Osteoblast (primary cell): ENCODE measurements at places on chromosomes 4 and X. TPM values are rescaled to one million over a fixed set of nuclear protein-coding genes. Genes with fewer than 3 reads are reported as not detected.

CYLC1 gene
- not detected in 2 replicates for total RNA-seq

- DNase-seq: peak; percentile 76
These were observed 33.4 kb downstream of the NELFA start for GRCh38 chr4:1975391-1975801.

CDKL2 gene
- total RNA-seq: 0.72 and 0.88 TPM in 2 replicates

- peak; percentile 85 for DNase-seq
These were observed 9.0 kb upstream of the IGFBP7 start for GRCh38 chr4:57119054-57119651.

- DNase-seq: no peak
These were observed 158.8 kb upstream of the FAM47C start for GRCh38 chrX:36849407-36849806.

SSX7 gene
- total RNA-seq: not detected in 2 replicates

DNA sequence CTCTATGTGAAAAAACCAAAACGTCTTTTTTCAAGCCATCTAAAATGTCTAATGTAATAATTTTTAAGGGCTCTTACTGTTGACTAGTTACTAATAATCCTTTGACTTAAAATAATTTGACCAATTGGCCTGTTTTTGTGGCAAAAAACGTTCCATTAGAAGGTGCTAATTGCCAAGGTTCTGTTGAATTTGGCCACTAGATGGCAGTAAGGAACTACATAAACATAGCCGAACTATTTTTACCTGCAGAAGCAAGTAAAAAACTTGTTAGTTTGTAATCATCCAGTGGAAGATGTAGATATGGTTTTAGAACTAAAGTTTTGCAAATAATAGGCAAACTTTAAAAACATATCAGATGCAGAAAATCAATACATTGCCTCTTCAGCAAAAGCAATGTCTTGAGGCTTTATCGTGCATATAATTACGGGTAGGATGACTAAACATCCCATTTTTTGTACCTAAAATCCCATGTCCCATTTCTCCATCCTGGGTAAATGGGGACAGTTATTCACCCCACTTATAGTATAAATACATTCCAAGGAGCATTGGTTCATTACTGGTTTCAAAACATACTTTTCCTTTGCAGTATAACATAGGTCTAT, 57.6 kb downstream of the PROM1 start:
- DNase-seq: no peak

GRCh38 chr4:55435141-55435841, 39.5 kb downstream of the TMEM165 start:
- no peak for DNase-seq

- no peak for DNase-seq
These were observed 4.9 kb downstream of the DCAF16 start for GRCh38 chr4:17805580-17806155.

RNF128 gene
- 0.59 and 0.72 TPM in 2 replicates for total RNA-seq

GRCh38 chr4:152887981-152888380, 48.1 kb upstream of the FHDC1 start:
- DNase-seq: no peak

PLXNB3 gene
- 2.7 and 4.3 TPM in 2 replicates for total RNA-seq

COPS4 gene
- 79.3 TPM in 2 replicates for total RNA-seq

DNA sequence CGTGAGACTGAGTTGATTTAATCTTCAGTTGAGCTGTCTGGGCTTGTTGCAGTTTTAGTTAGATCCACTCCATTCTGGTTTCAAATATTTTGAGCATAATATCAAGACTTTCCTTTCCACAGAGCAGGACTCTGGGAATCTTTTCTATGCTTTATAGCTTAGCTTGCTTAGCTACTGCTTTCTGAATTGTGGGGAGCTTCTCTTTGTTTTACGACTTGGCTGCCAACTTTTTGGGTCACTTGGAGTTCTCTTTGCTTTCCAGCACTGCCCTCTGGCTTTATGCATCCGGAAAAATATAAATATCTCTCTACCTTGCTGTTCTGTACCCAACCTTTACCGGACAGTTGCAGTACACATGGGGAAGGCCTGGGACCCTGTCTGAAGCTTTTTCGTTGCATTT, 292.1 kb downstream of the STIM2 start:
- no peak for DNase-seq

IGFBP7 gene
- 680 and 715 TPM in 2 replicates for total RNA-seq

- no peak for DNase-seq
These were observed 60.6 kb downstream of the OPHN1 start for GRCh38 chrX:68372665-68373064.

C1QTNF7 gene
- under 0.01 and 0.72 TPM in 2 replicates for total RNA-seq

AWAT2 gene
- not detected in 2 replicates for total RNA-seq

GRCh38 chr4:23889814-23890341, at the start of gene PPARGC1A:
PPARGC1A (minus strand) TSS chr4:23890047; CDS start chr4:23889957, 90 bp downstream.
- DNase-seq: peak; percentile 43

ANK2 gene
- 68.4 and 79.6 TPM in 2 replicates for total RNA-seq

DNA sequence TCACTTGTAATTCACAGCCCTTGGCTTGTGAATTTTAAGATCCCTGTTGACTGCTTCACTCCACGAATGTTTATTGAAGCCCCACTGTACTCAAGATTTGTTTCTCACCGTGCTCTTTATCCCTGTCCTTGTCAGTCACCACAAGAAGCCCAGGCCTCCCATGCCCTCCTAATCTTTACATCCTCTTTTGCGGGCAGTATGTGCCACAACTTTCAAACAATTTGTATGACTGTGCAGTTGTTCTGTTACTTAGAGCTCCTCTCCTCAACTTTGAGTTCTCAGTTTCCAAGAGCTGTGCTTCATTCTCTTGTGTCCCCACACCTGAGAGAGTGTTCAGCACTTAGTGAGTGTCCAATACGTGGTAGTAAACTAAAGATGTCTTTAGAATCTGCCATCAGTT, 467.7 kb downstream of the NKX6-1 start:
- DNase-seq: no peak

MAPK10 gene
- total RNA-seq: 12.1 and 13.0 TPM in 2 replicates

PFKFB1 gene
- total RNA-seq: not detected in 2 replicates

DIPK2B gene
- total RNA-seq: not detected in 2 replicates

GABRG1 gene
- not detected in 2 replicates for total RNA-seq

GRCh38 chrX:25337841-25338240, 322.1 kb upstream of the ARX start:
- DNase-seq: no peak

DNA sequence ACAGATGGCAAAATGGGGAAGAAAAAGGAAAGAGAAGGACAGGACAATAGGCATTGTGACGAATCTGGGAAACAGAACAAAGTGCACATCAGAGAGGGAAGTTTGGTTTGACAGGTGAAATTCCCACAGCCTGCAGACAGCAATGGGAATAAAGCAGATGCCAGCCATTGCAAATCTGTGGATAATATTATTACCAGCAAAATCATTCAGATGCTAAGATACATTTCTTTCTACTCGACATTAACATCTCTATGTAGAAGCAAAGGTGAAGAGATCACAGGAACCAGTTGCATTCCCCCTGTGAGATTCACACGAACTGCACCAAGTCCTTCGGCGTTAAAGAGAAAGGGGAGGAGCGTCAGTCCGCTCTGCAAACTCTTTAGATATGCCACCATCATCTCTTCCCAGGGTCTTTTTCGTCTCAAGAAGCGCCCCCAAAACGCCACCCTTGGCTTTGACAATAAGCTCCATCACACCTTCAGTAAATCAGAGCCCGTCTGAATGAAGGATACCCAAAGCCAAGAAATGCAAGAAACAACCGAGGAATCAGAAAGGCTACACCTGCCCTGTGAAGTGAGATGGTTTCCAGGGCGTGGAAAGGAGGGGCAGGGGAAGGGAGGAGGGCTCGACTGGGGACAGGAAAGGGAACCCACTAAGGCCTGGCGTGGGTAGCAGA, 1.9 kb downstream of the NEUROG2 start:
- peak; percentile 86 for DNase-seq

IQSEC2 gene
- 10.1 and 14.7 TPM in 2 replicates for total RNA-seq

GRCh38 chr4:13539047-13539618, 5.2 kb downstream of the NKX3-2 start:
- peak; percentile 85 for DNase-seq

- no peak for DNase-seq
These were observed 97.8 kb downstream of the KDR start for GRCh38 chr4:55027596-55027995.

P2RY4 gene
- under 0.01 and 0.29 TPM in 2 replicates for total RNA-seq

DNA sequence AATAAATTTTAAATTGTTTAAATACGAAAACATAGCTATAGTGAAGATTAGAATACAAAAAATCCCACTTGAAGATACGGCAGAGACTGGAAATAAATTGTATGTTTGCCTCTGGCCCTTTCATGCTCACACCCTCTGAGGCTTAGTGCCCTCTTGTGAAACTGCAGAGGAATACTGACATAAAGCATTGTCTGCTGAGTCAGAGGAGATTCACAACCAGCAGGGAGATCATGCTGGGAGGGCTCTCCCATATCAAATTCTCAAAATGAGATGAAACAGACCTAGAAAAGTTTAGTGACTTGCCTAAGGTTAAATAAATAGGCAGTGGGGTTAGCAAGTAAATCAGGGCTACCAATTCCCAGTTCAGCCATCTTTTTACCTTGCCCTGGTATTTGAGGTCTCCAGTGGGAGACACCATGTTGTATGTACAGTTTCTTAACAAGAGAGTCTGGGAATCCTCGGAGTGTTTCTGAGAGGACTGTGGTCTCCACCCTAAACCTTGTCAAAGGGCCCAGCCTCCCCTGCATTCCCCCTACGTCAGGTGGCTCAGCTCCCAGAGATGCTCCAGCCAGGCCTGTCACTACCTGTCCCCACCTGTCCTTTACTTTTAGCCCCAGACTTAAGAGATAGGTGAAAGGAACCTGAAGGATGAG, 581.4 kb upstream of the DIPK2B start:
- DNase-seq: peak; percentile 86

- DNase-seq: no peak
These were observed 939.7 kb upstream of the LCORL start for GRCh38 chr4:18961266-18961665.

GRCh38 chr4:68736813-68737212, 66.4 kb upstream of the UGT2B15 start:
- DNase-seq: no peak

TLR6 gene
- total RNA-seq: 5.1 and 7.4 TPM in 2 replicates

DNA sequence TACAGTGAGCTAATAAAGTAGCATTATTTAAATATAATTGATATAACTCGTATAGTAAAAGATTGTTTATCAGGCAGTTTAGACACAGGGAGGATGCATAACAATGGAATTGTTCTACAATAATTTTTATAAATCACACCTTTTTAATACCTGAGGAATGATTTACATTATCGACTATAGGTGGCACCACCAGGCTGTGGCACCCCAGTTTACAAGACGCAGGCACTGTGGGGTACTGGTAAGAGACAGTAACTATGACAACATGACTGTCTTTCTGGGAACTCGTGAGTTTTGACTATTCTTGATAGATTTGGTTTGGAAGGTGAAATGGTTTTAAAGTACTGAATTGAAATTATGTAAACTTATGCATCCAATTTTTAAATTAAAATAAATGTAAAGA, 27.1 kb upstream of the STBD1 start:
- no peak for DNase-seq

- no peak for DNase-seq
These were observed 18.6 kb downstream of the AFM start for GRCh38 chr4:73499996-73500765.

- peak; percentile 0 for DNase-seq
These were observed 111.9 kb downstream of the DCTD start for GRCh38 chr4:182805321-182805720.

DNA sequence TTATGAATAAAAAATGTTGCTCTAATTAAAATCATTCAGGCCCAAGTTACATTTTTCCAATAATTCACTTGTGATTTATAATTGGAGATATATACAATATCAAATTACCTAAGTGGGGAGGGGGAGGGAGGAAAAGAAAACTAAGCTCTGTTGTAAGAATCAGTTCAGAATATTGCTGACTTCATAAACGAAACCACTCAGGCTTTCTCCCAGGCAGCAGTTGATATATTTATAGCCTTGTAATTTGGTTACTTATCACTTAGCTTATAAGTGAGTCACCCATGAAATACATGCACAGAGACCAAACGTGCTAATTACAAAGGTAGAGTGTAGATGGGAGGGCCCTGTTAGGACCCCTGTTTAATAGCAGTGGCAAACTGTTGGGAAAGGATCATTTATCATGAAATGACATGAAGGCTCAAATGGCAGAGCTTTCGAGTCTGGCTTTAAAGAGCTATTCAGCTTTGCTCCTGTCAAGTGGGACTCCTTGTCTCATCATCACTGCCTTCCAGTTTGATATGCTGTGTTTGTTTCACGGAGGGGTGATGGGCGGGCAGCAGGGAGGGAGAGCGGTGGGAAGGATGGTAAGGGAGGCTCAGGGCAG, 105.6 kb upstream of the PGRMC2 start:
- peak; percentile 17 for DNase-seq

GRCh38 chrX:153900831-153901752, 3.4 kb upstream of the AVPR2 start:
- DNase-seq: peak; percentile 98

- DNase-seq: no peak
These were observed 20.7 kb downstream of the RAB40AL start for GRCh38 chrX:102957751-102958150.

ARMCX1 gene
- total RNA-seq: 67.7 and 70.1 TPM in 2 replicates

DNA sequence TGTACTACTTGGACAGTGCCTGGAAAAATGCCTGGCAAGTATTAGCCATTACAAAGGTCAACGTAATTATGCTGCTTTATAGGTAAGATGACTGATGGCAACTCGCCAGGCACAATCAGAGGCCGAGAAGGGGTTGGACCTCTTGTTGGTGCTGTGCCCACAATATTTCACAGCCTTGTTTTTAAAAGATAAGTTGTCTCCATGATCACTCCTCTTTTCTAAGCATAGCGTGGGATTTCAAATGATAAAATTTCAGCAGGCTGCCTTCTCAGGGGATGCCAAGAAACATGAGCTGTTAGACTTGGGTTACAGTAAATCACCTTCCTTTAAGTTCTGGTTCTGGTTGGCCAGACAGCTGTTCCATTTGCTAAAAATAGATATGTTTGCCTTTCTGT, 26.9 kb downstream of the HOPX start:
- no peak for DNase-seq

GRCh38 chrX:19152762-19153161, 30.5 kb upstream of the ADGRG2 start:
- DNase-seq: no peak

- DNase-seq: no peak
These were observed 419.2 kb upstream of the CT83 start for GRCh38 chrX:116881961-116882360.

GRCh38 chr4:86919561-86920223, 15.1 kb upstream of the AFF1 start:
- DNase-seq: no peak

MAGEA2 gene
- not detected in 2 replicates for total RNA-seq

- no peak for DNase-seq
These were observed 41.3 kb upstream of the ASMTL start for GRCh38 chrX:1493877-1494510.

DNA sequence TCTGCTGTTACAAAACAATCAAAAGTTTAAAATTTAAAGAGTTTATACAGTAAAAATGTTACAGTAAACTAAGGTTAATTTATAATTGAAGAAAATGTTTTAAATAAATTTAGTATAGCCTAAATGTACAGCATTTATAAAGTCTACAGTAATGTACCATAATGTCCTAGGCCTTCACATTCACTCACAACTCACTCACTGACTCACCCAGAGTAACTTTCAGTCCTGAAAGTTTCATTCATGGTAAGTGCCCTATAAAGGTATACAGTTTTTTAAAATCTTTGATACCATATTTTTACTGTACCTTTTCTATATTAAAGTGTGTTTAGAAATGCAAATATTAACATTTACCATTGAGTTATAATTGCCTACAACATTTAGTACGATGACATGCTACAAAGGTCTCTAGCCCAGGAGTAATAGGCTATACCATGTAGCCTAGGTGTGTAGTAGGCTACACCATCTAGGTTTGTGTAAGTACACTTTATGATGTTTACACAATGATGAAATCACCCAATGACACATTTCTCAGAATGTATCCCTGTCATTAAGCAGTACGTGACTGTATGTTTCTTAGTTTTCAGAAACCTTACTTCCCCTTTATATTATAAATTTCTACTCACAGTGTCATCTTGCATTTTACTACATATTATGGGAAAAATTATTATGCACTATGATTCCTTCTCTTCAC, 320.8 kb downstream of the ADAM29 start:
- no peak for DNase-seq
